GM03348 (cell line): ENCODE measurements at places on chromosomes 12 and 14.
A peak's percentile ranks its signal among the peaks of the same experiment; 100 is the strongest.

- DNase-seq: peak; percentile 22
Measured at GRCh38 chr12:18476861-18477260, 215.5 kb downstream of the PIK3C2G start.

GRCh38 chr12:124352257-124352656 lies 57.4 kb downstream of the RFLNA start:
- no peak for DNase-seq

DNA sequence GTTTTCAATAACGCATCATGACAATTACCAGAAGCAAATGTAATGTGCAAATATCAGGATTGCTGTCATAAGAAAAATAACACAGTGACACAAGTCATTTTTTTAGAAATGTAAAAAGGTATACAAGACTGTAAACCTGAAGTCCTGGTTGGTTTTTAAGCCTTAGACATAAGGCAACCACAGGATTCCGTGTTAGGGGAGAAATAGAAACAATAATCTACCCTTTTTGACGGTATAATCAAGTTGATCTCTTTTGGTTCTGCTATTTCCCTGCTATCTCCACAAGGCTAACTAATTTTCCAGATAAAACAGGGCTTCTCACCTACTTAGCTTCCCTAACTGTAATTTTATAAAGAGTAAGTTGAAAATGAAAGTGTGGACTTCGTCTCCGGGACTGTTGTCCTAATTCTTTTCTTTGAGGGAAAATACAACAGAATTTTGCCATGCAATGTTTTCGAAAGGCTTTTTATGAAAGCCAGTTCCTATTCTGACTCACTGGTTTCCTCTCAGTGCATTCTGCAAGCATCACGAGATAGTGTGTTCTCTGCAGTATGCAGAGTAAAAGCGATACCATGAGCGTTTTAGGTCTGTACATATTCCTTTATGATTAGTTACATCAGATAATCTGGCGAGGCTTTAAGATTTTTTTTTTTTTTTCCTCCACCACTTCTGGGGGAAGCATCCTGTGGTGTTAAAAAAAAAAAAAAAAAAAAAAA lies 10.6 kb downstream of the MYO1H start:
- DNase-seq: no peak

GRCh38 chr14:77645520-77646230 lies 29.2 kb upstream of the SPTLC2 start:
- no peak for DNase-seq

GRCh38 chr12:58750484-58750883 lies 169.8 kb downstream of the LRIG3 start:
- peak; percentile 67 for DNase-seq

DNA sequence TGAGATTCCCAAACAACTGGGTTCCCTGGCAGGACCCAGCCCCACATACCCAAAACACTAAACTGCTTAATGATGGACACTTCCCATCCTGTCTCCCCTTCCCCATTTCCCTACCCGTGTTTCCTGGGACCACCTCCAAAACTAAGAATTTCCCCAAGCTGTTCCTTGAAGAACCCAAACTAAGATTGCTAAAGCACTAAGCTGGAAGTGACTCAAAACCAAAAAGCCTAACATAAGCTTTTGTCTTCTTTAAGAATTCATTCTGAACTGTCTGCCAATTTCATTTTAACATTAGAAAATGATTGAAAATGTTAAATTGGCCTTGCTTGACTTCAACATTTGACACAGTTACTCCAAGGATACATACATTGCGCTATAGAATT lies 29.5 kb upstream of the STAB2 start:
- DNase-seq: no peak

DNA sequence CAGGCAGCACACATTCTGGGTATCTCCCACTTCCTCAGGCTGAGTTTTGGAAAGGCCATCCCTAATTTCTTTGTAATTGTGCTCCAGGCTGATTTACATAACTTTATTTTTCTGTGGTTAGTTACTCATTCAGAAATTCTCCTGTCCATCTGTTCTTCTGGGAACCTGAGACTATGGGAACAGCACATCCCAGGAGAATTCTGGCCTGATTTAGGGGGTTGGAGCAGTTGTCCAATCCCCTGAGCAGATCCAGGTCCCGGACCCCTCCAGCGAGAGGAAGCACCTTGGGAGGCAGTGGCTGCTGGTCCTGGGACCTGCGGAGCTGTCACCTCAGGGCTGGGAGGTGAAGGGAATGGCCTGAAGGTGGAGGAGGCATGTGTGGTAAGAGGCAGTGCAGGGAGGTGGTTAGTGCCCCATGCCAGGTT lies 40.4 kb downstream of the TSPAN9 start:
- DNase-seq: peak; percentile 69

DNA sequence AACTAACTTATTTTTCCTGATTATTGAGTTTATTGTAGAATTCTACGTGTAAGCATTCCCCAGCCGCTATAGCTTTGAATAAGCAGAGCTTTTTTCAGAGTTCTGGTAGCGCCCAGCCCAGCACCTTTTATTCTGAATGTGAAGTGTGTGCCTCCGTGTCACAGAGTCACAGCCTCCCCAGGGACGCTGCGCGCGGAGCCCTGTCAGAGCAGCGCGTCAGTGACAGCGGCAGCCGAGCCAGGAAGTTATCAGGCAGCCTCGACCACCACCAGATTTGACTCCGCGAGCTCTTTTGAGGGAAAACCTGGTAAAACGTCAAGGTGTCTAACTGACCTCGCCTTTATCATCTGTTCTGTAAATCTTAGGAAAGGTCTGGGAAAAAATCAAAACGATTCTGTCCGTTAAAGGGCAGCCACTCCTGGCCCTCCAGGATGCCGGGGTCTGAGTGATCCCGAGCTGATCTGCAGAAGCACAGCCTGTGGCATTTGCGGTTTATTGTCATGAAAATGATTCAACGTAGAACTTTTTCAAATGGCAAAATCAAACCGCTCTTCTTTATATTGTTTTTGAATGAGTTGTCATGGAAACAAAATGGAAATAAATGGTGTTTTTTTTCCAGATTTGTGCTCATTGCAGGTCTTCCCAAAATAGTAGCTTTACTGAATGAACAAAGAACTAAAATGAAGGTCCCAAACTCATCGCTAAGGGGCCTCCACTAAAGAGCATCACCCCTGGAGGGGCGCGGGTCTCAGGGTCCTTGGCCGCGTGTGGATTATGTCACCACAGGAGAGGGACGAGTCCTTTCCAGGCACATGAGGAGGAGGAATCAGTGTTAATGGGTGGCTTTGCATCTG lies 43.1 kb upstream of the MMP17 start:
- no peak for DNase-seq

- no peak for DNase-seq
Measured at GRCh38 chr14:89688507-89689211, 265.9 kb downstream of the EFCAB11 start.

- DNase-seq: no peak
Measured at GRCh38 chr14:58717813-58718212, 80.1 kb downstream of the DACT1 start.

- peak; percentile 54 for DNase-seq
Measured at GRCh38 chr12:54159140-54159539, 29.6 kb downstream of the SMUG1 start.

GRCh38 chr14:90281261-90281660 lies 24.9 kb downstream of the PSMC1 start:
- peak; percentile 85 for DNase-seq

DNA sequence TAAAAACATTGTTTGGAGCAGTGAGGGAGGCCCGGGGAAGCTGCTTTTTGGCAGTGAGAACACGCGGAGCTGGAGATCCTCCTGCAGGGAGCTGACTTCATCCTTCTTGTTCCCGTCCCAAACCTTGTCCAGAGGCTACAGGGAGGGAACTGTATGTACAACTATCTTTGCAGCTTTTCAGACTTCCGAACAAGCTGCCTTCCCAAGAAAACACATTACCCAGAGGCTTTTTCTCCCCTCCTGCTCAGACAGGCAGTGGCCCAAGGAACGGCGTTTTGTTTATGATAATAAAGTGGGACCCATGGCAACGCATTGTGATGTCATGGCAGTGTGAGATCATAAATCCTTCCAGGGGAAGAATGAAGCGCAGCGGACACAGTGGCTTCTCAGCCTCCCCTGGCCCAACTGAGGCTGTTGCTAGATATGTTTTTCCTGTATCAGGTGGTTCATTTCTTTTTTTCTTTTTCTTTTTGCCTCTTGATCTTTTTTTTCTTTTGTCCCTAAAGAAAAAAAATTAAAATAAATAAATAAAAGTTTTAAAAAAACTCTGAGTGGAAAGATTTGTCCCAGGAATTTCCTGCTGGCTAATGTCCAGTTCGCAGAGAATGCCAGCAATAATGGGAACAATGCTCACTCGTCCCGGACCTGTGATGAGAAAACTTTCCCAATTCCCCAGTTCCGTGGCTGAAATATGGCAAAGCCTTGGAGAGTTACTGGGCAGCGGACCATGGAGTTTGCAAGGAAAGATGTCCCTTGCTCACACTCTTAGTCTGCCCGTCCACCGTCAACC lies 103.4 kb upstream of the MAP1LC3B2 start:
- DNase-seq: peak; percentile 77

- DNase-seq: no peak
Measured at GRCh38 chr12:108418164-108418890, 79.2 kb upstream of the CMKLR1 start.

DNA sequence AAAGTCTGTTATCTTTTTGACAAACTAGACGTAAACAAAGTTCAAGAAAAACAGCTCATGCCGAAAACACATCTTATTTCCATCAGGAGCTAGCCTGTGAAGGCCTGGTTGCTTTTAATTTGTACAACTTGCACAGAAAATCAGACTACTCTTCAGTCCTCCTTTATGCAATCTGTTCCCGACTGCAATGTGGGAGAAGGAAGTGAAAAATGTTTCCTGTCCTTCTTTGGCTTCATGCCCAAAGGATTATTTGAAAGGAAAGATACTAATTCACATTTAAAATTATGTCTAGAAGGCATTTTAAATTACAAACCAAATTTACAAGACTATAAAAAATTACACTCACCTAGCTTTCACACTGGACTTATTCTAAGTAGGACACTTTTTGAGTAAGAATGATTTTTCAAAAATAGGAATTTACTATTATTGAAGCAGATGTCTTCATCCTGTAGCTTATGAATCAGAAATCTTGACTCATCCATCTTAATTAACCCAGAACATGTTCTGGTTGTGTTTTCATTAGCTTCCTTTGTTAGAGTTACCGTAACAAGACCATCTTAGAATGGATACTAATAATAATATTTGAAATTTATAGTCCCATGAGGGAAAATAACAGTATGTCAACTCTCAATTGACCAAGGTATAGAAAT lies 272.6 kb downstream of the PRKD1 start:
- peak; percentile 13 for DNase-seq

DNA sequence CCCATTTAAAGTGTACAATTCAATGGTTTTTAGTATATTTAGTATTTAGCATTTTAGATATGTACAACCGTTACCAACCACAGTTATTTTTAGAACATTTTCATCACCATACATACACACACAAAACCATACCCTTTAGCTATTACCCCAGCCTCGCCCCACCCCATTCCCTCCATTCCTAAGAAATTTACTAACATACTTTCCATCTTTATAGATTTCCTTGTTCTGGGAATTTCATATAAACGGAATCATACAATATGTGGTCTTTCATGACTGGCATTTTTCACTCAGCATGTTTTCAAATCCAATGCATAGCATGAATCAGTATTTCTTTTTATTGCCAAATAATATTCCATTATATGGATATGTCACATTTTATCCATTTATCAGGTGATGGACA lies 101.5 kb downstream of the TAOK3 start:
- DNase-seq: no peak

DNA sequence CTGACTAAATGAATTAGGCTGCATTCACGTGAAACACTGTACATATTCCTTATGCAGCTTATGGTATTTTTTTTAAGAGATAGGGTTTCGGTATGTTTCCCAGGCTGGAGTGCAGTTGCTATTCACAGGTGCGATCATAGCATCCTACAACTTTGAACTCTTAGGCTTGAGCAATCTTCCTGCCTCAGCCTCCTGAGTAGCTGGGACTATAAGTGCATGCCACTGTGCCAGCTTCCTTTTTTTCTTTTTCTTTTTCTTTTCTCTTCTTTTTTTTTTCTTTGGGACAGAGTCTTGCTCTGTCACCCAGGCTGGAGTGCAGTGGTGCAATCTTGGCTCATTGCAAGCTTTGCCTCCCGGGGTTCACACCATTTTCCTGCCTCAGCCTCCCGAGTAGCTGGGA lies 35.8 kb upstream of the SPPL3 start:
- DNase-seq: no peak

GRCh38 chr12:64544371-64545080 lies 65.8 kb upstream of the RASSF3 start:
- DNase-seq: no peak

GRCh38 chr14:71121711-71122110 lies 214.5 kb downstream of the PCNX1 start:
- no peak for DNase-seq

DNA sequence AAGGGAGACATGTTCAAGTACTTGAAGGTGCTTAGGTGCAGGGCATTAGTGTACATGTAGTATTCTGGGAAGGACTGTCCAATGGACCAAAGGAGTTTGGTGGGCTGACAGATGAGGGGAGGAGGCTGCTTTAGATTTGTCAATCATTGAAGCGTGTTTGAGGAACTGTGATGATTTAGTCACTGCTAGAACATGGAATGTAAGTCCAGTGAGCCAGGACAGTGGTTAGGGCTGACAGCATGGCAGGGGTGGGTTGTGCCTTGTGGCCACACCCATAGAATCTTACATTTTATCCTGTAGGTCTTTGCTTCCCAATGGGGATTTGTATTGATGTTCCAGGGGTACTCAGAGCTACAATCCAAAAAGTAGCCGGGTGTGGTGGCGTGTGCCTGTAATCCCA lies 24.6 kb downstream of the DIP2B start:
- DNase-seq: no peak

GRCh38 chr12:47343684-47344567 lies 264.2 kb upstream of the AMIGO2 start:
- no peak for DNase-seq

GRCh38 chr14:20641591-20641990 lies at the start of gene OR6S1:
Gene OR6S1 (minus strand): TSS chr14:20641691. CDS start chr14:20641691, 0 bp downstream.
- DNase-seq: no peak

- no peak for DNase-seq
Measured at GRCh38 chr12:76554405-76555230, 5.0 kb downstream of the OSBPL8 start.

- no peak for DNase-seq
Measured at GRCh38 chr12:124774054-124774461, 89.6 kb downstream of the SCARB1 start.

DNA sequence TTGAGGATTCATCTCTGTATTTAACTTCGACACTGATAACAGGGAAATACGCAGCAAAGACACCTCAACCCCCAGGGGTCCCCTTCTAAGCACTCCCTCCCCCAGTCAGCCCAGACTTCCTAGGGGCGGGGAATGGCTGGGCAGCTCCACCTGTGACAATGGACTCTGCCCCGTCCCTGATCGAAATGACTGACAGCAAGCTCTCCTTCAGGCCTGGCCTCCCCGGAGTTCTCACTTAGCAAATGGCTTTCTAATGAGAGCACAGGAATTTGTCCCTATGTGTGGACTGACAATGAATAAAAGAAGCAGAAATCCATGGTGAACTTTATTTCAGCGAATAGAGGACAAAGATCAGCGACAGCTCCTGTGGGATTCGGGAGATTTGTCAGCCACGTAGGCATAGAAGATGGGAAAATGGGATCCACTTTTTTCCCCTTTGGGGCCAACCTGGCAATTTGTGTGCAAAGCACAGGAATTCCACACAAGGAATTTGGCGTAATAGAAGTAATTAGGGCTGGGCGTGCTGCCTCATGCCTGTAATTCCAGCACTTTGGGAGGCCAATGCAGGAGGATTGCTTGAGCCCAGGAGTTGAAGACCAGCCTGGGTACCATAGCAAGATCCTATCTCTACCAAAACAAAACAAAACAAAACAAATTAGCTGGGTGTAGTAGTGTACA lies 63.8 kb downstream of the TNFAIP2 start:
- DNase-seq: no peak
